ENCODE measurements at places on chromosomes 12 and 14.

DNA sequence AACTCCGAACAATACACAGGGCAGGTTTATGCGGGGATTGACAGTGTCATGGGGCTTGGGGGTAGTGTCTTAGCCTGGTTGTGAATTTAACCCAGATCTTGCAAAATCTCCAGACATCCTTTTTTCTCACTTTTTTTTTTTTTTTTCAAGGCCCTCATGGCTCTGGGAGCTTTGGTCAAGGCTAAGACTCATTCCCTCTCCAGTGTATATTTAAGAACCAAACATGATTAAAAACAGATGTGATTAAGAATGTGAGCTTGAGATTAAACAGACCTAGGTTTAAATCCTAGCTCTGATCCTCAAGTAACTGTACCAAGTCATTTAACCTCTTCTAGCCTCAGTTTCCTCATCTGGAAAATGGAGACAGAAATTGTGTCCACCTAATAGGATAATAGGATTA is 151.7 kb upstream of the FUT8 start:
- no peak for DNase-seq

- DNase-seq: no peak
Measured at GRCh38 chr12:5379749-5380496, 52.0 kb upstream of the NTF3 start.

DNA sequence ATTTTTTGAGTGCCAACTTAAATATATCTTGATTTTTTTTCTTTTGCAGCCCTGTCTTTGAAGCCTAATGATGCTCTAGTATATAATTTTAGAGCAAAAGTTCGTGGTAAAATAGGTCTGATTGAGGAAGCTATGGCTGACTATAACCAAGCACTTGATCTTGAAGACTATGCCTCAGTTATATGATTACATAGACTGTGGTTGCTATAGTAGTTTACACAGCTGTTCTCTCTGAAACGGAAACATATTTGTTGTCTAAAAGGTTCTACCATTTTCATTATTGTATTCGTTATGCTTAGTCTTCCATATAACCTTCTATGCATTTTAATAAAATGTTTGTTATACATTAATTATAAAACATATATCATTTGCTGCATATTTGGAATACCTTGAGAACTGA is 246.7 kb downstream of the TTC6 start:
- DNase-seq: no peak

- DNase-seq: no peak
Measured at GRCh38 chr12:34336619-34337465, 314.5 kb downstream of the ALG10 start.

- no peak for DNase-seq
Measured at GRCh38 chr12:52070185-52070925, 577 bp downstream of the ATG101 start.

DNA sequence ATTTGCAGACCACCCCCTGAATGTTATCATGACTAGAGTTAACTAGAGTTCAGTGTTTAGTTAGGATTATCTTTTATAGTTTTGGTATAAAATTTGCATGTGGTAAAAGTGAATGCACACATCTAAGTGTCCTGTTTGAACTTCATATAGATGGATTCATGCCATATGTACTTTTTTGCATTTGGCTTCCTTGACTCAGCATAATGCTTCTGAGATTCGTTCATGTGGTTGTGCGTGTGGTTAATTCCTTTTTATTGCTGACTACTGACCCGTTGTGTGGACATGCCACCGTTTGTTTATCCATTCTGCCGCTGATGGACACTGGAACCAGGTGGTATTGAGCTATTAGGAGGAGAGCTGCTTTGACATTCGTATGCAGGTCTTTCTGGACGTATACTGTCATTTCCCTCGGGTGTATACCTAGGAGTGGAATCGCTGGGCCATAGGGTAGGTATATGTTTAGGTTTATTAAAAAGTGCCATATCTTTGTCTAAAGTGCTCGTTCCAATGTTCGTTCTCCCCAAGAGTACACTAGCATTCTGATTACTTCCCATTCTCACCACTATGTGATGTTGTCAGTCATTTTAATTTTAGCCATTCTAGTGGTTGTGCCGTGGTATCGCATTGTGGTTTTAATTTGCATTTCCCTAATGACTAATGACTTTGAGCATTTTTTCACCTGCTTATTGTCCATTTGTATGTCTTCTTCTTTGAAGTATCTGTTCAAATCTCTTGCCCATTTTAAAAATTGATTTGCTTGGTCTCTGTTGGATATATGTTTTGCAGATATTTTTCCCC is 37.7 kb downstream of the RIN3 start:
- DNase-seq: no peak
